ENCODE measurements at places on chromosomes 6 and 20.

DNA sequence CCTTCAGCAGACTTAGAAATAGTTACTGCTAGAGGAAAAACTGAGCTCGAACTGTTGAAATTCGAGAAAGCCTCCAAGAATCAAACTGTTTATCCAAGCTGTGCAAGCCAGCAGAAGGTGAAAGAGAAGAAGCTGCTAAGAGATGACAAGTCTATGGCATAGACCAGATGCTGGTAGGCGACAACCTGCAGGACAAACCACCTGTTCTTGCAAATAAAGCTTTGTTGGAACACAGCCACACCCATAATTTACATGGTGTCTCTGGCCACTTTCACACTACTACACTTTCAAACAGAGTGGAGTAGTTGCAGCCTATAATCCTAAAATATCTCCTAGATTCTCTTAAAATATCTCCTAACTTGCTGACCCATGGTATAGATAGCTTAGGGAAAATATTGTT, 33.3 kb downstream of the TNFRSF21 start:
- no peak for DNase-seq

DNA sequence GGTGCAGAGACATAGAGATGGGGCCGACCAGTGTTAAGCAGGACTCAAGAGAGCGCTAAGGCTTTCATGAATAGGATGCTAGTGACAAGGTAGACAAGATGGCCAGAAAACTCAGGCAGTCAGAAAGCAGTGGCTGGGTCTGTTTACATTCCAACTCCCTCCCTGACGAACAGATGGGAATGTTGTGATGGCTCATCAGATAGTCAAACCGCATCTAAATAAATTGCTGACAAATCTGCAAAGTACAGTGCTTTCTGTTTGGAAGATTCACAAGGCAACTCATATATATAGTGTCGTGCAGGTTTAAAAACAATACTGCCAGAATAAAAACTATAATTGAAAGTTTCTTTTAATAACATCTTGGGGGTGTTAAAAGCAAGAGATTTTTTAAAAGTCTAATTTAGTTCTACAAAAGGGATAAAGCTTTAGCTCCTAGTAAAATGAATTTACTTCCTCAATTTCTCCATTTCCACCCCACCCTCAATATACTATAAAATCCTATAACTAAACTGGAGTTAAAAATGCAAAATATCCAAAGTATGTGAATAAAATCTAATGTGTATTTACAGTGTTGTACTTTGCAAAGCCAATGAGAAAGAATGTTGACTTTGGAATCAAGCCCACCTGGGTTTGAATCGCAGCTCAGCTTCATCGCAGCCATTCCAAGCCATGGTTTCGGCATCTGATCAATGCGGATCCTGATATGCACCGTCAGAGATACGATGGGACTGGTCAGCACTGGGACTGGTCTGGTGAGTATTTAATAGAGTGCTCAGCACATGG, 247.3 kb upstream of the PDE10A start:
- DNase-seq = no peak

DNA sequence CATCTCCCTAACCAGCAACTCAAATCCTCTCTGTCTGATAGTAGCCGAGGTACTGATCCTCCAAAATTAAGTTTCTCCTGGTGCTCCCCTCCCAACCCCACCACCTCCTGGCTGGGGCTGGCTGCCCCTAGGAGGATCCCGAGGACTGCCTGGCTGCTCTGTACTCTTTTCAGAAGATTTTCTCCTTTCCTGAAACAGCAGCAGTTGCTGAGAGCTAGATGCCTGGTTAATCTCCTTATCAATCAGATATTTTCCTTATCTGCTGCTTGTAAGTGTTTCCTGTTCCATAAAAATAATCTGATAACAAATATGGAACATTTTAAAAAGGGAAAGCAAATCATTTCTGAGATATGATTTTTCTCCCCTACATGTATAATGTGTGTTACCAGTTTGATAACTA, 52.8 kb downstream of the ZMYND8 start:
- DNase-seq = no peak

DNA sequence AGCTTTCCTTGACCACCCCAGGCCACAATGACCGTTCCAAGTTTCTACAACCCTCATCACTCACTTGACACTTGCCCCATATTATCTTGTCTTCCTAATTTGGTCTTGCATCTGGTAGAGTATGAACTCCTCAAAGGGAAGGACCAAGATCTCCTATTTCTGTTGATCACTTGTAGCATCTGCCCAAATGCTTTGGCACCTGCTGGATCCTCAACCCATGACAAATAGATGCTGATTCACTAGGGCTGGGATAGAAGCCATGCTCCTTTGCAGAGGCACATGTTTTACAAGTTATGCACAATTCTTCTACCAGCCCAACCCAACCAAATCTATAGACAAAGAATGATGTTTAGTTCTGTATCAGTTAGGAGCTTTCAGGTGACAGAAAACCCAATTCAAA, 110.7 kb downstream of the UNC5CL start:
- DNase-seq = no peak

DNA sequence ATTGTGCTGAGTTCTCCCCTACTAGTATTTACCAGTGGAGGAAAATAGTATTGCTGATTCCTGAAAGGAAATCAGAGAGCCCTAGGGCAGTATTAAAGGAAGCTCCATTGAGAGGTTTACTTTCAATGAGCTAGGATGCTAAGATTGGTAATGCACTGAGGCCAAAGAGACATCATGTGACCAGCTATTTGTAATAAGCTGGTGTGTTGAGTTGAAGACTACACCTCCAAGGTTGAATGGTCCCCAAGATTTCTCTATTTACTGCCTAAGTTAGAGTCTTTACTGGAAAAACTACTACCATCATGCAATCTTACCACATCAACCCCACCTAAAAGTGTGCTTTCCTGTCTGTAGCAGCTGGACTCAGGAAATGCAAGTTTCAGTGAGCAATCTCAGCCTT, 151.5 kb upstream of the GJE1 start:
- DNase-seq = no peak
